ENCODE measurements at places on chromosomes 6 and 20.

DNA sequence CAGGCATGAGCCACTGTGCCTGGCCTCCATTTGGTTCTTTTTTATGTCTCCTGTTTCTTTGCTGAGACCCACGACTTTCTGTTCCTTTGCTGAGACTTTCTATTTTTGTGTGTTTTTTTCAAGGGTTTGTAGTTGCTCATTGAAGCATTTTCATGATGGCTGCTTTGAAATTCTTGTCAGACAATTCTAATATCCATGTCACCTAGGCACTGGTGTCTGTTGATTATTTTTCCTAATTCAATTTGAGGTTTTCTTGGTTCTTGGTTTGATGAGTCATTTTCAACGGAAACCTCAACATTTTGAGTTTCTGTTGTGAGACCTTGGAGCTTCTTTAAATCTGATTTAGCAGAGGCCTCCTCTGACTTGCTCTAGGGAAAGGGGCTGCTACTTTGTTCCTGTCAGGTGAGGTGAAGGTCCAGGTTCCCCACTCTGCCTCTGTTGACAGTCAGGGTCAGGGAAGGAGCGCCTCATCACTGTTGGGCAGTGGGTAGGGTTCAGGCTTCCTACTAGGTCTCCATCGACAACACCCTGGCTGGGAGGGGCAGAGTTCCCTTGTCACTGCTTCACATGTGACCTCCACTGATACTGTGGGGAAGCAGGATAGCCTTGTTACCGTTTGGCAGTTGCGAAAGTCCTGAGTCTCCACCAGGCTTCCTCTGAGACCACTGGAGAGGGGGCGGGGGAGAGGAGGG is 67.2 kb upstream of the RNF24 start:
- DNase-seq = no peak

- DNase-seq = no peak
These were observed 126.7 kb downstream of the BCAS1 start for GRCh38 chr20:53943522-53944291.

DNA sequence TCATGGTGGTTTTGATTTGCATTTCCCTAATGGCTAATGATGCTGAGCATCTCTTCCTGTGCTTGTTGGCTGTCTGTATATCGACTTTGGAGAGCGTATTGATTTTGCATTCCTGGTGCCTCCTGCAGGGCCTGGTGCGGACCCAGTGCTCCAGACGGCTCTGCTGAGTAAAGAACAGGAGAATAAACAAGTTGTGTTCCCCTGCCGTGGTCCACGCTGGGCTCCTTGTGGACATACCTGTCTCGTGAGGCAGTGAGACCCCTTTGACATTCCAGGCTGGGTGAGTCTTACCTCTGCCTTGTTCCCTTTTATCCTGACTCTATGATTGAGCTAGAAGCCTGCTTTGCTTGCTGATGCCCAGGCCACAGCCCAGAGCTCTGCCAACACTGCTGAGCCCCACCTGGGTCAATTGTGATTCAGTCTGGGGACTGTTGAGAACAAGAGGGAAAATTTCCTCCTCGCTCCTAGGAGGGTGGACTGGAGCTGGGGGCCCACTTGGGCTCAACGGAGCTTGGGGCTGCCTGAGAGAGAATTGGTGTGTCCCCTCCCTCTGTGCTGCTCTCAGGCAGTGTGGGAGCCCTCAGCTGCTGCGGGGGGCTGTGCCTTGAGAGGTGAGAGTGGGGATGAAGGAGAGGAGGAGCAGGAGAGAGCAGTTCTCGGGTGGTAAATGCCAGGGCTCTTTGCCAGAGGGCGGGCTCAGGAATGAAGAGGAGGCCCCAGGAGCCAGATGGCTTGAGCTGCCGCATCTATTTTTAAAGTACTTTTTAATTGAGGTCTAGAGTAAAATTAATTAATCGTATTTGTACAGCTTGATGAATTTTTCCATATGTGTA is 43.7 kb upstream of the PMEPA1 start:
- no peak for DNase-seq

GRCh38 chr6:38248500-38249234 is 391.1 kb downstream of the BTBD9 start:
- DNase-seq = no peak

DNA sequence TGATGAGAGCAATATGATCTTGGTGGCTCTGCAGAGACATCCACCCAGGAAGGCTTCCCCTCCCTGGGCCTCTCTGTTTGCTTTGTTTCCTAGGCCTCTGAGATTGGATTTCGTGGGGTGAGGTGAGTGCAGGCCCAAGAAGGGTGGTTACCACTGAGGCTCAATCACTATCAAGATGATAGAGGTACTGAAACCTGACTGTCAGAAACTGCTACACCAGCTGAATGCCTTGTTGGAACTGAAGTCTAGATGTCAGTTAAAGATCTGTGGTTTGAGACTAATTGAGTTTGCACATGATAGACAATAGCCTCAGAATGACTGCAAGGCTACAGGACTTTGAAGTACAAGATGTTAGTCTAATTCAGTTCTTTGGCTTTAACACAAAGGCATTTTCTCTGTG is 15.2 kb downstream of the VNN1 start:
- DNase-seq = no peak

- DNase-seq = peak; percentile 87
These were observed 2.2 kb downstream of the CCN2 start for GRCh38 chr6:131948692-131949619.
